ENCODE measurements at places on chromosomes 7 and 10.

DNA sequence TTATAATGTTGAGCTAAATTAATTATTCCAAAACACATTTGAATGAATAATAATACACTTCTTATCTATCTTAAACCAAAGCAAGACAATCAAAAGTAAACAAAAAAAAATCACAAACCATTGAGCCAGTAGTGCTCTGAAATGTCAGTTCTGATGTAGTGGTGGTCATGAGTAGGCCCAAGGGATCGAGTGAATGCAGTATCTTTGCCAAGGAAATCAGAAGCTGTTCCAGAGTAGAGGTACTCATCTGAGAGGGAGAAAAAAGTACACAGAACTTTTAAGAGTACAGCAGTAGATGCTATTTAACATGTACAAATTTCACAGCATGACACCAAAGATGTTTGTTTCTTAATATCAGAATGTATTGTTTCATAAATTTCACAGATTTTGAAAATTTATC, 121.5 kb downstream of the SEMA3D start:
- DNase-seq, result no peak

DNA sequence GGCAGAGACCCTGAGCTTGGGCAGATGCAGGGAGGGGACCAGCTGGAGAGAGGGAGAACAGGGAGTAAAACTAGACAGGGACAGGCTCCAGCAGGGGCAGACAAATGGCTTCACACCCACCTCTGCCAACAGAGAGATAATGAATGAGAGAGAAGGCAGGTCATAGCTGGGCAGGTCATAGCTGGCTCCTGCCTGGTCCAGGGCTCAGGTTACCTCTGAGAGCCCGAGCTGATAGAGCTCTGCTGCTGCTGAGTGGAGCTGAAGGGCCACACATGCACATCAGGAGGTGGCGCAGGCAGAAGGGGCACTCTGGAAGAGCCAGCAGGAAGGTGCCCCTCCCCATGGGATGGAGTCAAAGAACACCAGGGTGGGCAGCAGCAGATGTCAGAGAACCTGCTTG, 154.2 kb downstream of the GFRA1 start:
- no peak for DNase-seq

DNA sequence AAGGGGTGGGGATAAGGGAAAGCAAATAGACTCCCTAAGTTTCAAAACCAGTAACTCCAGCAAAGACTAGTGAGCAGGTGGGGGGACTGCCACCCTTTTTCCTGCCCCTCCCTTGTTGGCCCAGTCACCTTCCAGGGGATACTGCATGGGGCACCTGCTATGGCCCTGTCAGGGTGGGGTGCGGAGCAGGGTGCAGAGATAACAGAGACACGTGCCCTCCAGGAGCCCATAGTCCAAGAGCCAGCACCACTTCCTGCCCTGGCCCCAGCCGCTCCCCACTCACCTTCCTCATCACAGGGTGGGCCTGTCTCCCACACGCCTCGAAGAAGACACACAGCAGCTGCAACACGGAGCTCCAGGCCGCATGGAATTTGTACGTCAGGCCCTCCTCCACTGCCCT, 20.6 kb downstream of the RRP12 start:
- DNase-seq, result no peak

DNA sequence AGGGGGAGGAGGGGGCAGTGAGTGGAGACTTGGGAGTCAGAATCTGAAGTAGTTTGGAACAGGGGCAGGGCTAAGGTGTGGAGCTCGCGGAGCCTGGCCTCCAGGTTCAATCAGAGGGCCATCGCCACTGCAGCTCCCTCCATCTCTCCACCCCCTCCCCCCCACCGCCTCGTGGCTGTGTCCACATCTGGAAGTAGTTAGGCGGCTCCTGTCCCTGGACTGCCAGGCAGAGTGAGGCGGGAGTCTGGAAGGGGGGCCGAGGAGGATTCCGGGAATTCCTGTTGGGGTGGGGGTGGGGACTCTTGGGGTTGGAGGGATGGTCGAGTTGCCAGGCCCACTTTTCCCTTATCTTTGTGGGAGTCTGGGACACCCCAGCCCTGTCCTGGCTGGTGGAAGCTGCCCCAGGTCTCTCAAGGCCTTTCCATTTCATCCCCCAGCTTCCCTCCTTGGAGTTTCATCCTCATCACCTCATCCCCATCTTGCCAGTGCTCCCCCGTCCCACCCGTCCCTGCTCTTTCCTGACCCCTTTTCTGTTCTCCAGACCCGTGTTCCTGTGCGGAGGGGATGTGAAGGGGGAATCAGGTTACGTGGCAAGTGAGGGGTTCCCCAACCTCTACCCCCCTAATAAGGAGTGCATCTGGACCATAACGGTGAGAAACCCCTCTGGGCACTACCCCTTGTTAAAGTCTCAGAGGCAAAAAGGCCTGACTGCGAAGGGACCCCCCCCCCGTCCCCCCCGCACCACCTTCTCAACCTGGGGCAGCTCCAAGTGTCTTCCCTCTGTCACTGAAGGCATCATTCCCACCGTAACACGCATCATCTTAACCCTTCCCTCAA, 944 bp downstream of the PCOLCE start:
- no peak for DNase-seq

DNA sequence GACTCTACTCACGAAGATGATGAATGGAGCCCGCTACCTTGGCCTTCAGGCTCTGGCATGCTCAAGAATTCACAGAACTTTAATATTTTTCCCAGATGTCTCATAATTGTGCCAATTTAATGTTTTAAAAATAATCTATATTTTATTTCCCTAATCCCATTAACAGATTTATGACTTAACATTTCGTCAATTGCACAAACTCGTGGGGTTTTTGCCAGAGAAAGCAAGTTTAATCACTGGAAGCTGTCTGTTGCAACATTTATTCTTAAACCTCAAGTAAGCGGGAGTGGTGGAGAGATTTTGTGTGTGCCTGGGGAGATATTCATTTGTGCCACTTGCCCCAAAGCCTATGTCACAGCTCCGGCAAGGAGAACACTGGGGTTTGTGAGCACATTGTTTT, 117.9 kb downstream of the TEX36 start:
- no peak for DNase-seq

- no peak for DNase-seq
Measured at GRCh38 chr7:20201380-20201779, 15.8 kb downstream of the MACC1 start.

DNA sequence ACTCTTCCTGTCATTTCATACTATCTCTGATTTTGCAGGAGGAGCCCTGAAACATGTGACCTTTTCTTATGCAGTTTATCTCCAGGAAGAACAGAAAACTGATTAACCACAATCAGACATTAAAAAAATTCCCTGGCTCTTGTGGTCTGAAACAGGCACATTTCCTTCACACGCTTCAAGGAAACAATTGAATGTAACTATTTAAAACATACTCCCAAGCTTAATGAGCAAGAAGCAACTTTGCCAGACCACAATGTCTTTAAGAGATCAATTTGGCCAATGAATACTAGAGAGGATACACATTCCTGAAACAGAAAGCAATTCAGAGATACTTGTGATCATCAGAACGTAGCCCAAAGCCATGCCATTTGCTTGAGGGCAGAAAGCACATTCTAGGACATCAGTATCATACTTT, 65.8 kb downstream of the PIP4K2A start:
- peak; percentile 98 for DNase-seq

GRCh38 chr10:24485304-24485703, 238.4 kb downstream of the ARHGAP21 start:
- DNase-seq, result no peak

DNA sequence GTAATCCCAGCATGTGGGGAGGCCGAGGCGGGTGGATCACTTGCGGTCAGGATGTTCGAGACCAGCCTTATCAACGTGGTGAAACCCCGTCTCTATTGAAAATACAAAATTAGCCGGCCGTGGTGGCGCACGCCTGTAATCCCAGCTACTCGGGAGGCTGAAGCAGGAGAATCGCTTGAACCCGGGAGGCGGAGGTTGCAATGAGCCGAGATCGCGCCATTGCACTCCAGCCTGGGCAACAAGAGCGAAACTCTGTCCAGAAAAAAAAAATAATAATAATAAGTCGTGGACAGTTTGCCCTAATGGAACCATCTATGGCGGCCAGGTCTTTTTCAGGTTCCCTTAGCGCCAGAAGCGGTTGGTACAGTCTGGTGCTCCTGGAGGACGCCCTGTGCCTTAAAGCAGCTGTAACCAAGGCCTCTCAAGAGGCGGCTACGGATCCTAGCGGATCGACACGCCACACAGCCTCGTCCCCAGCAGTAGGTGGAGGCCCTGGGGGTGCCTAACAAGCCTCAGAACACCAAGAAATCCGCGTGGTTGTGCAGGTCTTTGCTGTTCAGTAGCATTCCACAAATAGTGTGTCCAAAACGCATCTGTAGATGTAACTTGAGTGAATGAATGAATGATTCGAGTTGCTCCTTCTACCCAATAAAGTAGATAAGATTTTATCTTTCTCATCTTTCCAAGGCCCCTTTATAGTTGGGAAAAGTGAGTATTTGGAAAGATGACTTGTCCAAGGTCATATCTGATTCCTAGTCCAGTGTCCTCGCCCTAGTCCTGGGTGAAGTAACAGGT, 982 bp downstream of the PGAM1 start:
- no peak for DNase-seq

DNA sequence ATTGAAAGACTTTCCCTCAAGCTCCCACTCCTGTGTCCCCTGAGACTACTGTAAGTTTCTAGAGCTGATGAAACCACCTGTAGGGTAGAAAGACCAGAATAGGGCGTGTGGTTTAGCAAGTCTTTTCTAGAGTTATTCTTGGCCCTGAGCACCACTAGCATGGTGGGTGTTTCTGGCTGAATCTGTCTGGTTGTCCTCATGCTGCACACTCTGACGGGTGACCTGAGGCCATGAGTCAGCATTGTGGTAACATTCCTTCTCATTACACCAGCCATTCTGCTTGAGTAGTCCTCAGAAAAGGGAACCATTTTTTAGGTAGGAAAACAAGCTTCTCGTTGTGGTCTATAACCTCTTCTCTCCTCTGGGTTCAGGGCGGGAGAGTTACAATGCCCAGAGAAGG, 250.3 kb downstream of the SNX13 start:
- peak; percentile 77 for DNase-seq

DNA sequence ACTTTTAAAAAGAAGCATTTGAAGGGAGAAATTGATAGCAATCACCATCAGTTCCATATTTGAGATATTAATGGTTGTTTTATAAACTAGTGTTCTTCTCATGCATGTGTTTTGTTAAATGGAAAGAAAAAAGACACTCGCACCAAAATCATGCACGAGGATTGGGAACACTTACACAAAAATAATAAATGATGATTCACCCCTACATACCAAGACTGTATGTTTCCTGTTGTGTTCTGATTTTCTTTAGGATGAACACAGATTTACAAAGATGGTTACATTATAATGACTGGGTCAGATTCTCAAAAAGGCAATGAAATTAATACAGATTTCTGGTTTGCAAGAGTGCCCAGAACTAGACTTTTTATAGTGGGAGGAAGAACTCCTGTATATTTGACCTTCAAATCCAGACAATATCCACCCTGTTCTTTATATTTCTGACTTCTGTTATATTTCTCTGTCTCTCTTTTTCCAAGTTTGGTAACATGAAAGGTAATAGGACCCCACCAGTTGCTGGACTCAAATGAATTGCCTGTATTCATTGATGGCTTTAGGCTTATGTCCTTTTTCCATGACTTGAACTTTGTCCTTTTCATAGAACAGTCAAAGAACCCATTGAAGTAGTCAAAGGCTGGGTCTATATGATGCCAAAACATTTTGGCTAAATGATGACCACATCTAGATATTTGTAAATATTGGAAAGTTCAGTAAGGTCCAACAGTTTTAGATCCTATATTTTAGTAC, 54.4 kb downstream of the SEMA3A start:
- DNase-seq, result no peak

- DNase-seq, result no peak
Measured at GRCh38 chr10:107614939-107615685, 450.6 kb upstream of the SORCS1 start.

DNA sequence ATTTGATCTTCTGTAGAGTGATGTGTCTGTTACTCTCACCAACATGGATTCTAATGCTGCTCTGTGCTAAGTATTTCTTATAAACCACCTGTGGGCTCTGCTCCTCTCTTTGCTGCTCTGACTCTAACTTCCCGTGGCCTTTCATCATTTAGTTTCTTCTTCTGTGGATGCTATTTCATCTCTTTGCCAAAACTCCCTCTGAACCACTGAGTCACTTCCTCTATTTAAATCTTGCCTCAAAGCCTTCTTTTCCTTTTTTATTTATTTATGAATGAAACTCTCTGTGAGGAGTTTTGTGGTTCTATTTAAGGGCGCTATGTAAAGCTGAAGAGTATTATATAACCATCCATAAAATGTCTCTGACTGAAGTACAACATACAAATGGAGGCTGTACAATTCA, 538.5 kb downstream of the SUGCT start:
- no peak for DNase-seq

- peak; percentile 55 for DNase-seq
Measured at GRCh38 chr10:99658622-99659030, 683 bp upstream of the ENTPD7 start.

GRCh38 chr7:118826246-118826645, 601.7 kb downstream of the ANKRD7 start:
- no peak for DNase-seq

- no peak for DNase-seq
Measured at GRCh38 chr10:124043310-124044142, 49.9 kb downstream of the CHST15 start.

- no peak for DNase-seq
Measured at GRCh38 chr7:146772601-146773000, 656.0 kb downstream of the CNTNAP2 start.

DNA sequence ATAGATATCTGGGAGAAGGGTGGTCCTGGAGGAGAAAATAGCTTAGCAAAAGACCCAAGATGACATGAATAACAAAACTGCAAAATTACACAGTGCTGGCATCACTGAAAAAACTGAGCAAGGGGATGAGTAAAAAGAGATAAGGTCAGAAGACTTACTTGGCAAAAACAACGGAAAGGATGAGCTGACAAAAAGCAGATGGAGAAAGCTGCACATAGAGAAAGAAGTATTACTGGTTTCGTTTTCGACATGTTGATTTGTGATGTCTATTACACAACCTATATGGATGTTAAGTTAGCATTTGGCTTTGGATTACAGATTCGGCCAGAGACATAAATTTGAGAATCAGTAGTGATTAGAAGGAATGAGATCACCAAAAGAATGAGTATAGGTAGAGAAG, 132.1 kb downstream of the MACC1 start:
- DNase-seq, result no peak

DNA sequence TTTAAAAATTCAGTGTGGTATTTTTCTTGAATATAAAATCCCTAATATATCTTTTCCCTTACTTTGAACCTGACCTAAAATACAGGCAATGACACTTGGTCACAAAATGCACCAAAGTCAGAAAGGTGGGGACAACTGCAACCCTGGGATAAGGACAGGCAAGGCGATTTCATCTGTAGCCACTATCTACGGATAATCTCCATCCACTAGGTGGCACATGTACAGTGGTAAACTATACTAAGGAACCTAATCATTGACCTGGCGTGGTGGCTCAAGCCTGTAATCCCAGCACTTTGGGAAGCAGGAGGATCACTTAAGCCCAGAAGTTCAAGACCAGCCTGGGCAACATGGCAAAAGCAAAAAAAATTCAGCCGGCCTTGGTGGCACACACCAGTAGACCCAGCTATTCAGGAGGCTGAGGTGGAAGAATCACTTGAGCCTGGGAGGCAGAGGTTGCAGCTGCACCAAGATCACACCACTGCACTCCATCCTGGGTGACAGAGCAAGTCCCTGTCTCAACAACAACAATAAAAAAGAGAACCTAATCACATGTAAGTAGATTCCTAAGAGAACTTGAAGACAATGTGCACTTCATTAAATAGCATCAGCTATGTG, 98.9 kb downstream of the KMT2C start:
- DNase-seq, result peak; percentile 35

Data from Caki2 (cell line).